Activated naive CD4-positive, alpha-beta T cell treated with Interleukin-2 at 50 U/mL for 16 hours (primary cell): ENCODE measurements at places on chromosomes 3 and 15.

GRCh38 chr15:59976480-59977271 is 27.4 kb upstream of the FOXB1 start:
- peak; percentile 38 for DNase-seq

DNA sequence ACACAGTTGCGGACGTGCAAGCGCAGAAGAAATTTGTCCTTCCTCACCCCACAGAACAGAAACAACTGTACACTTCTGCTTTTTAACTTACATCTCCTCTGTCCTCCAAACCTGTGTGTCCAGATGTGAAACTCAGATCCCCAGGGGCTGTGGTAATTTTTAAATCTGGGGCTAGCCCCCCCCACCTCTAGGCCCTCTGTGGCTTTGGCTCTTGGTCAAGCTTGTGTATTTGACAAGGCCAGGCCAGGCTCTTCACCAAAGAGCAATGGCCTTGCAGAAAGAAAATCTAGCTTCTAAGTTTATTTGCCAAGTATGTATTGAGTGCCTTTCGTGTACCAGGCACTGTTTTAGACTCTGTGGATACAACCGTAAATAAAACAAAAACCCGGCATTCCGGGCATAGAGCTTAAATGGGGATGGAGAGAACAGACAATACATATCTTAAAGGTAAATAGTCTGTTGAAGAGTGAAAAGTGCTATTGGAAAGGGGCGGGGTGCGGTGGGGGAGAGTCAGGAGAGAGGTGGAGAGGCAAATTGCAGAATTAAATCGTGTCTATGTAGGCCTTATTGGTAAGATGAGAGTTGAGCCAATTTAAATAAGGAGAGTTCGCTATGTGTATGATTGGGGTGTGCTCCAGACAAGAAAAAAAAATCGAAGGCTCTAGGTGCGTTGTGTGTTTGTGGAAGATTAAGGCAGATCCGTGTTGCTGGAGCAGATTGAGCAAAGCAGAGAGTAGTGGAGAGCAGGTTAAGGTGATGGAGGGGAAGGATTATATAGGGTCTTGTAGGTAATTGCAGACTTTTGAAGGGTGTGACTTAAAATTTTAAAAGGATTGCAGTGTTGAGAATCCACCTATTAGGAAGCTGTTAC is 781 bp upstream of the DPH6 start:
- no peak for DNase-seq

- DNase-seq, result no peak
Observed at GRCh38 chr15:29528276-29528675, 258.7 kb upstream of the NSMCE3 start.

DNA sequence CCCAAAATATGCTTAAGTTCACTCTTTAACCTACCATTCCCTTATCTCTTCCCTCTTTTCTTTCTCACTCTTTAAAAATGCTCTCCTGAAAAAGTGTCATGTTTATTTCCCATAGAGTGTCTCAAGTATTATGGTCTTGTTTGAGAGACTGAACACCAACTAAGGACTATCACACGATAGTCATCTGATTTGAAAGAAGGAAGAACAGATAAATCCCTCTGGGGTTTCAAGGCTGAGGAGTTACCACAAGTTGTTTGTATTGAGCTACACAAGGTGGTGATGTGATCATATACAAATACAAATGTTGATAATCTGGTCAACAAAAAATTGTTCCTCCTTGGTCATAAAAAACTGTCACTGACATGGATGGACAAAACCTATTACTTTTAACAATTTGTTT is 13.8 kb downstream of the MEIS2 start:
- no peak for DNase-seq

- DNase-seq, result no peak
Observed at GRCh38 chr15:52765785-52766184, 24.4 kb downstream of the ONECUT1 start.

DNA sequence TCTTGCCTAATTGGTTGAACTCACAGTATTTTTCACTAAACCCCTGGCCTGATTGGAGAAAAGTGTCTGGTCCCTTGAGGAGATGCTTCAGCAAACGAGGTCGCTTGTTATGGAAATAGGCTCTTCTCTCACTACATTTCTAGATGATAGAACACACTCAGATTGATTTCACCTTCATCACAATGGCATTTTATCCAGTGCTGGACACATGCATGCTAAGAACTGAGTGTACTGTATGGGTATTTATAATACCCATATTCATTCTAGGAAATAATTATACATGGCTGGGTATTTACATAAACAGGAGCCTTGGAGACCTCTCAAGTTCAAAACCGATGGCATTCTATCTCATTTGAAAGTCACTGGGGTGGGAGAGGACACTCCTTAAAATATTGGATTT is 444.9 kb downstream of the LPP start:
- no peak for DNase-seq

DNA sequence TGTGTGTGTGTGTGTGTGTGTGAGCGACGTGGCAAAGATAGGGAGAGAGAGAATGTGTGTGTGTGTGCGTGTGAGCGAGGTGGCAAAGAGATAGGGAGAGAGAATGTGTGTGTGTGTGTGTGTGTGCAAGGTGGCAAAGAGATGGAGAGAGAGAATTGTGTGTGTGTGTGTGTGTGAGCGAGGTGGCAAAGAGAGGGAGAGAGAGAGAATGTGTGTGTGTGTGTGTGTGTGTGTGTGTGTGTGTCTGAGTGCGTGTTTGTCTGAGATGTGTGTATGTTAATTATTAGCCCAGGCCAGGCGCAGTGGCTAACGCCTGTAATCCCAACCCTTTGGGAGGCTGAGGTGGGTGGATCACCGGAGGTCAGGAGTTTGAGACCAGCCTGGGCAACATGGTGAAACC is 154.6 kb upstream of the RGMA start:
- no peak for DNase-seq

- no peak for DNase-seq
Observed at GRCh38 chr3:5102532-5102931, 19.6 kb upstream of the ARL8B start.
